Activated CD4-positive, alpha-beta memory T cell treated with anti-CD3 and anti-CD28 coated beads for 36 hours (primary cell): ENCODE measurements at places on chromosomes 3 and 15. TPM values are rescaled to one million over a fixed set of nuclear protein-coding genes. Genes with fewer than 3 reads are reported as not detected.
A peak's percentile ranks its signal among the peaks of the same experiment; 100 is the strongest.

The EBLN2 gene
- 5.5 TPM for total RNA-seq

The CCR5 gene
- total RNA-seq: 2.1 TPM

DNA sequence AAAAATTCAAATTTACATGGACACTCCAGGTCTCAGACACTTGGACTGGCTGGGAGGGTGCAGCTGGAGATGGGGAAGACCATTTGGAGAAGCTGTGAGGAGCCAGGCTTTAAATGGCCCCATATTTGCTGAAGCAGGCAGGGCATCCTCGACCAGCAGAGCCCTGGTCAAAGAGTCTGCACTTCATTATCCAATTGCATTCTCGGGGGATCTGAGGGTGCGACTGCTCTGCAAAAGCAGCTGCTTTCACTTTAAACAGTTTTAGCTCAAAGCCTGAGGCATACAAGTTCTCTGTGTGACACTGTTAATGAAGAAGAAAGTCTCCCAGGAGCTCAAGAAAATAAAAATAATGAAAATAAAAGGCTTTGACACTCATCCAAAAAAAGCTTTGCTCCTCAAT is 98.0 kb upstream of the SLC25A36 start:
- DNase-seq: no peak

- no peak for DNase-seq
Measured at GRCh38 chr3:15983232-15983631, 185.5 kb upstream of the ANKRD28 start.

DNA sequence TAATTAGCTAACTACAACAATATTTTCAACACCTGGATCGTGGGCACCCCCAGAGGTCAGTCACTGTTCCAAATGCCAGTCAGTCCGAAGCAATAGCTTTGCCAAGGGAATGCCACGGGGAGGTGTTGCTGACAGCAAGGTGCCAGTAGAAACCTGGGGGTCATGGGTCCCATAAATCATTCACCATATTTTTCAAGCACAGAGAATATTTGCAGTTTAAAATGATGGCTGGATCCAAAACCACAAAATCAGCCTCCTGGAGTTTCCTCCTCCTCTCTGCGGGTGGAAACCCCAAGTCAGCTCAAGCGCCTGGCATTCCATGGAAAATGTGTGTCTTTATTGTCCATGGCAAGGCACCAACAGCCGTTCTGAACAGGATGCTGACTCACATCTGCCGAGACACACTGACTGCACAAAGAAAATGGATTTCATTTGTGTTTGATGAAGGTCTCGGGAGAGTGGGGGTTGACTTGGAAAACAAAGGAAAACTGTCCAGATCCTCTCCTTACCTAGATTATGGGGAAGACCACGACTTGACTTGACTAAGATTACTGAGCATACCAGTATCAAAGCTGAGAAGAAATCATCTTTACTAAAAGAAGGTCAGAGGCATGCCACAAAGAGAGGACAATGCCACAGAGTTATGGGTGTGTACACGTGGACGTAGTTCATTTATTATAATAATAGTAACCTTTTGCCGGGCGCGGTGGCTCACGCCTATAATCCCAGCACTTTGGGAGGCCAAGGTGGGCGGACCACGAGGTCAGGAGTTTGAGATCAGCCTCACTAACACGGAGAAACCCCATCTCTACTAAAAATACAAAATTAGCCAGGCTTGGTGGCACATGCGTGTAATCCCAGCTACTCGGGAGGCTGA is 26.4 kb downstream of the ANXA2 start:
- peak; percentile 57 for DNase-seq

DNA sequence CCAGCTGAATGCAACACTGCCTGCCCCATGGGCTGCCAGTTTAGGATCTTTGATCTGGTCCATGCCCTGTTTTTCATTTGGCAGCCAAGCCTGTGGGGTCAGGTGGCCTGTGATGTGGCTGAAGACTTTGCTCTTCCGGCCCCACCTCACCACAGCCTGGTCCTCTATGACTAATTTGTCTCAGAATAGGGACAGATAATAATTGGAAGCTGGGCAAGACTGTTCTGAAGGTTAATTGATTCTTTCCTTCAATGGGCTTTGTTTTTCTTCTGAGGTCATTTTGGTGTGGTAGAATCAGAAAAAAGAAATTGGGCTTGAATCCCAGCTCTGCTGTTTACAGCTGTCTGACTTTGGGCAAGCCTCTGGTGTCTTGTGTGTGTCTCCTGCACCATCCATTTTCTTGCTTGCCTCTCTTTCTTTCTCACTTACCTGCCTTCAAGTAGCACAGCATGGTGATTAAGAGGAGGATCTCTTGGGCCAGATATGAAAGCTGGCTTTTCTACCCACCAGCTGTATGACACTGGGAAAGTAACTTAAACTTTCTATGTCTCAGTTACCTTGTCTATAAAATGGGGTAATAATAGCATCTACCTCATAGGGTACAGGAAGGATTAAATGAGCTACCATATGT is 24.2 kb downstream of the ABHD2 start:
- DNase-seq: no peak

DNA sequence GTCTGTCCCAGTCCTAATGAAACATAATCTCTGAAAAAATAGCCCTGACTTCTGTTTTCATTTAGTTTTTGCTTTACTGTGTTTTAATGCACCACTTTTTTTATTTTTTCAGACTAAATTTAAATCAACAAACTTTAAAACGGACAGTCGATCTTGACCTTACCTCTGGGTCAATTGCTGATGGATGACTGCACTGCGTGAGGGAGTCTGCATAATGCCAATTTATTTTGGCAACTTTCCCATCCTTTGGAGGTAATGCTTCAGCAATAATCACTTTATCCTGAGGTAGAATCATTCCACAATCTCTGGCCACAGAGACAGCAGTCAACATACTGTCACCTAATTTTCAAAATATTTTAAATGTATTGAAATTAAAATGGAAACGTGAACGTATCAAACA is 32.5 kb upstream of the GP5 start:
- DNase-seq: no peak
